ENCODE measurements at places on chromosomes 3 and 15.

DNA sequence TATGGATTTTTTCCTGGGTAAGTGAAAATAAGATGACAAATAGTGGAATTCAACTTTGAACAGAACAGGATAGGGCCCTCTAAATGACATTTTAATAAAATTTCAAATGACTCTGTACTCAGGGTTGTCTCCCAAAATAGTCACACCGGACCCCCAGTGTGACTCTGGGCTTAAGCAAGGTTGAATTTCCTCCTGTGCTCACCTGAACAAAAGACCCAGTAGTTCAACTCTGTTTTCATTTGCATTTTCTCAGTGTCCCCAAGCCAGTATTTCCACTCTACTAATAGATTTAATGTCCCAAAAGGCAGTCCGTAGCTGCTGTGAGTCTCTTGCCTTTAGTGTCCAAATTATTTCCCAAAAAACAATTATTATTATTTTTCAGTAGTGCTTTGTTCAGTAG is 296.6 kb downstream of the PLOD2 start:
- no peak for DNase-seq

DNA sequence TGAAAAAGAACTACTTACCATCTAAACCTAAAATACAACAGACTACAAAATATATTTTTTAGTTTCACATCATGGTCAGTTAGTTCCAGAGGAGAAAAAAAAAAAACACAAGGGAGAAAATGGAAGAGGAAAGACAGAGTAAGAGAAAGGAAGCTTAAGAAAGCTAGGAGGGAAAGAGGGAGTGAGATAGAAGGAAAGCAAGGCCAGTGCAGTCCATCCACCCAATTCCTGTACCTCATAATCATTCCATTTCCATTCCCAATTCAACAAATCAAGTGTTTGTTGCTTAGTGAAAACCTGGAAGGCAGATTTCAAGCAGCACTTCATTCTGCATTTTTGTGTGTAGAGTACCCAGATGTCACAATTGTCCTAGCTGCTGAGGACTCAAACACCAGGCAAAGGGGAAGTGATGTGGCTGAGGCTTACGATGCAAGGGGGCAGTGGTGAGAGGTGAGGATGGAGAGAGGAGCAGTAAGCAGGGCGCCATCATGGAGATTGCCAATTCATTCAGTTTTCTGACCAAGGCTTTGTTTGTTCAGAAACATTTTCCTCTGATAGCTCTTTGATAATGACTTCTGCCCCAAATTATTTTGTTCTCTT is 83.6 kb upstream of the GSK3B start:
- no peak for DNase-seq

GRCh38 chr15:90638201-90638691 is 78.9 kb upstream of the BLM start:
- no peak for DNase-seq

GRCh38 chr3:29511701-29512100 is 230.8 kb downstream of the RBMS3 start:
- DNase-seq, result no peak

GRCh38 chr3:73094951-73095350 is 33.5 kb downstream of the EBLN2 start:
- no peak for DNase-seq

DNA sequence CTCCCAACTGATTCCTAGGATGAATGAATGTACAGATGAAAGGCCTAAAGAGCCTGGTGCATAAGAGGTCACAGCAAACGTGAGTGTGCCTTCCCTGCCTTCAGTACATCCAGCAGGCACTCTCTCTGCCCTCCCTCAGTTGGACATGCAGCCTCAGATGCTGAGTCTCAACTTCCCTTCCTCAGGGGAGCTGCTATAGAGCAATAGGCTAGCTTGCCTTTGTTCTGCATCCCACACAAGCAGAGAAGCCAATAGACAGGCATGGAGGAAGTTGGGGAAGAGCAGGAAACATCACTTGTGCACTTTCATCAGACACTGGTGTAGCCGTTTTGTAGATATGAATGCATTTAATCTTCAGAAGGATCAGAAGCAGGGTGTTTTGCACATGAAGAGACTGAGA is 147.5 kb upstream of the THBS1 start:
- no peak for DNase-seq

DNA sequence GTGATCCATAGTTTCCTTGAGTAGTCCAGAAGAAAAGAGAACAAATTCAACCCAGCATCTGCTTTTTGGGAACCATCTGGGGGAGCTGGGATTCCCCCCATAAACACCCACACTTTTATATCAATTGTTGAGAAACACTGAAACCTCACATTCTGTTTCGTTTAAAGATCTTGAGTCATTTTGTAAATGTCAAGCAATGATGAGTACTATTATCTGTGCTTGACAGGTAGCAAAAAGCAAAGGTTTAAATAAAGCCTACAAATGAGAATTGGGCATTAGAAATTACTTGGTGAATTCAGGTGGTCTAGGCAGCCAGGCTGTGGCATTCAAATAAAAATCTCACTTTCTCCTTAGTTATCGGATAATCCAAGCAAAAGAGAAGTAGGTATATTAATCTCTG is 75.7 kb downstream of the TMEM266 start:
- no peak for DNase-seq

DNA sequence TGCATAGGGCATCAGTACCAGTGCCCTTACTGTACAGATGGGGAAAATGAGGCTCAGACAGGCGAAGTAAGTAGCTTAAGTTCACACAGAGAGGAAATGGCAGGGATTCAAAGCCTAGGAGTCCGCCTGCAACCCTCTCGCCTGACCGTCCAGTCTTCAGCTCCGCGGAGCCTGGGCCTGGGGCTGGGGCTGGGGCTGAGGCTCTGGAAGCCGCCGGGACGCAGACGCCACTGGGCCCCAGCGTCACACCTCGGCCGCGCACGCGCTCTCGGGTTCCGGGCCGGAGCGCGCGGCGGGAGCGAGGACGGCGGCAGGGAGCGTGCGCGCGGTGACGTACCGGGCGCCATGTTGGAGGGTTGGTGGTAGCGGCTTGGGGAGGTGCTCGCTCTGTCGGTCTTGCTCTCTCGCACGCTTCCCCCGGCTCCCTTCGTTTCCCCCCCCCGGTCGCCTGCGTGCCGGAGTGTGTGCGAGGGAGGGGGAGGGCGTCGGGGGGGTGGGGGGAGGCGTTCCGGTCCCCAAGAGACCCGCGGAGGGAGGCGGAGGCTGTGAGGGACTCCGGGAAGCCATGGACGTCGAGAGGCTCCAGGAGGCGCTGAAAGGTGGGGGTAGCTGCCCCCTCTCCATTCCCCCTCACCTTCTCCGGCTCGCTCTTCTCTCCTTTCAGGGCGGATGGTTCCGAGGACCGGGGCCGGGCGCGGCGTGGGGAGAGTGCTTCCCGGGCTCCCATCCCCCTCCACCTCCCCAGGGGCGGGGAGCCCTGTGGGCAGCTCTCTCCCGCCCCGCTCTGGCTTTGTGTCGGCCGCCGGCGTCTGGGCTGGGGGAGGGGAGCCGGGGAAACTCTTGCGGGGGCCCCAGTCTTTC is at the start of gene PPP4R2:
Gene PPP4R2 (plus strand): TSS at position 339 of the 861 bp plus-strand sequence. CDS start 227 bp downstream, at position 566.
- DNase-seq, result peak; percentile 91

- no peak for DNase-seq
Measured at GRCh38 chr3:120071259-120071658, 23.0 kb downstream of the GSK3B start.

DNA sequence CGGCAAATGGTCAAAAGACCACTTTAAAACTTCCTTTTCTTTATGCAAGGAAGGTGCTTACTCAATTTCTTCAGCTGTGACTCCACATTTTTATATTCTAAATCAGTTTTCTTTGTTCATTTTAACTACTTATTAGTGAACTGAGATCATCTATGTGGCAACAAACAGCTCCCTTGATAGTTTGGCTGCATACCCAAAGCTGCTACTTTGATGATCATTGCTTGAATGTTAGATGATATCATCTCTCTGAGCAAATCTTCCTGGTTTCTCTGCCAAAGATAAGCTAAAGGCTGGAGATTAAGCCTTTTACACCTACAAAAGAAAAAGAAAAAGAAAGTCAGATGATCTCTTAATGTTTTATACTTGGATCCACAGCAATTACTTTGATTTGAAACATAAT is 95.5 kb downstream of the DPH6 start:
- no peak for DNase-seq

DNA sequence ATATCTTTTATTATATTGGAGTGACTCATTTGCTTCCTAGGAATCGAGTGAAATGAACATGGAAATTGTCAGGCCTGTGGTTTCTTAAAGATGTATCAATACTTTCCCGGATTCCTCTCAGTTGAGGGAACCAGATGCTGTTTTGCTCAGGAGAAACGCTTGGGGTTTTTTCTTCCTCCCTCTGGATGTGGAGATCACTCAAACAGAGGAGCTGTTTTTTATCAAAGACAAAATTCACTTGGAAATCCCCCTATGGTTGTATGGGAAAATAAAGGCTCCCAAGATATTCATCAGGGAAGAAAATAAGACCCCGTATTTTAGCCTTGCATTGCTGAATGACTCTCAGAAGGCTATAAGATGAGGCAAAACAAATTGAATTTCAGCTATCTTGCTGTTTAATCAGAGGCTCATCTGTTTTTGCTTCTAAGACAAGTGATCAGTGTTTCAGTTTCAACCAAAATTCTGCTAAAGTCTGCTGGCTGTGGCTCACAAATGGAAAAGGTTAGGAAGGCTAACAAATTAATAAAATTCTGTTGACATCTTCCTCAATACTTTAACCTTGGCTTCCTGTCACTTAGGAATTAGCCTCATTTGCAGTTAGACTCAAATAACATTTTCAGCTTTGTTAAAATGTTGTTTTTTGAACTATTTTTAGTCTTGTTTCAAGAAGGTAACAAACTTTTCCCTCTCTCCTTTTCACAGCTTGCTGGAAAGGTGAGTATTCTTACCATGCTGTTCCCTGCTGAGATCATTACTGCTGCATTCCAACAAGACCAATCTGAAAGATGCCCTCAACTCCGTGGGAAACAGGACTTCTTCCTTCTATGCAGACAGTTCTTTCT is 83.6 kb downstream of the COL6A5 start:
- no peak for DNase-seq

DNA sequence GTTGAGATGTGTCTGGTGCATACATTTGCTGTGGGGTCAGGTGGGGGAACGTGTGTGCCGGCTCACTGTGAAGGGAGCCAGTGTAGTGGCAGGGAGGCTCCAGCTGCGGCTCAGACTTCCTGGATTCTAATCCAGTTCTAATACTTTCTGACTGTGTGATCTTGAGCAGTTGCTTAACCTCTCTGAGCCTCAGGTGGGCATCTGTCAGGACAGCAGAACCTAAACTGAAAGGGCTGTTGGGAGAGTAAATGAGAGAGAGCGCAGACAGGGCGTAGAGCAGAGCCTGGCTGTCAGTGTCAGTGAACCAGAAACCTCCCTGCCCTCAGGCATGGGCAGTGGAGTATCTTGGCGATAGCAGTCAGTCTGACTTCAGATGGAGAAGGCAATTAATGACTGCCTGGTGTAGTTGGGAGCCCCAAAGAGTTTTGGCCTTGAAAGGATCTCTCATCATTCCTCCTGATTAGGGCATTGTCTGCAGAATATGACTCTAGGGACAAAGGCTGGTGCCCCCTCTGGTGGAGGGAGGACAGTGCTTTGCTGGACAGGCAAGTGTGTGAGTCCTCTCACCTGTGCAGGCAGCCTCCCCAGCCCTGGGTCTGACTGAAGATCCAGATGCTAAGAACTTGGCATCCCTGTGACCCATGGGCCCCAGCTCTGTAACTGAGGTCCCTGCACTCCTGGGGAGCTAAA is 9.6 kb downstream of the KBTBD13 start:
- no peak for DNase-seq

GRCh38 chr15:81473177-81473576 is 99.2 kb upstream of the TMC3 start:
- DNase-seq, result no peak

DNA sequence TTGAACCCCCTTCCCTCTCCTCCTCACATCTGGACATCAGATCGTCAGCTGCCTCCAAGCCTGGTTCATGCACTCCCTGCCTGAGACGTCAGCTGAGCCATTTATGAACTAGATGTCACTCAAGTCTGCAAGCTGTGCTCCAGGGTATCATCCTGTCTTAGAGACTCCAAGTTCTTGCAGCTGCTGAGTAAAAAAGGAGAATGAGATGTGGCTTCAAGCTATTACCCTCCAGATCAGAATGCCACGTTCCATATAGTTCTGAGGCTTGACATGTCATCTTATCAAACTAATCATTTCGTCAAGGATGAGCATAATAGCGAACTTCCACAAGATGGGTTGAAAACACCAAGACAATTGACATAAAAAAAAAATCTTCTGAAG is 766.3 kb downstream of the TBL1XR1 start:
- DNase-seq, result no peak

GRCh38 chr3:122938783-122939425 is 88.7 kb downstream of the SEMA5B start:
- DNase-seq, result no peak

- DNase-seq, result no peak
Measured at GRCh38 chr3:37103103-37103808, 71.1 kb downstream of the LRRFIP2 start.

- peak; percentile 19 for DNase-seq
Measured at GRCh38 chr15:81023483-81024264, 23.0 kb downstream of the TLNRD1 start.

DNA sequence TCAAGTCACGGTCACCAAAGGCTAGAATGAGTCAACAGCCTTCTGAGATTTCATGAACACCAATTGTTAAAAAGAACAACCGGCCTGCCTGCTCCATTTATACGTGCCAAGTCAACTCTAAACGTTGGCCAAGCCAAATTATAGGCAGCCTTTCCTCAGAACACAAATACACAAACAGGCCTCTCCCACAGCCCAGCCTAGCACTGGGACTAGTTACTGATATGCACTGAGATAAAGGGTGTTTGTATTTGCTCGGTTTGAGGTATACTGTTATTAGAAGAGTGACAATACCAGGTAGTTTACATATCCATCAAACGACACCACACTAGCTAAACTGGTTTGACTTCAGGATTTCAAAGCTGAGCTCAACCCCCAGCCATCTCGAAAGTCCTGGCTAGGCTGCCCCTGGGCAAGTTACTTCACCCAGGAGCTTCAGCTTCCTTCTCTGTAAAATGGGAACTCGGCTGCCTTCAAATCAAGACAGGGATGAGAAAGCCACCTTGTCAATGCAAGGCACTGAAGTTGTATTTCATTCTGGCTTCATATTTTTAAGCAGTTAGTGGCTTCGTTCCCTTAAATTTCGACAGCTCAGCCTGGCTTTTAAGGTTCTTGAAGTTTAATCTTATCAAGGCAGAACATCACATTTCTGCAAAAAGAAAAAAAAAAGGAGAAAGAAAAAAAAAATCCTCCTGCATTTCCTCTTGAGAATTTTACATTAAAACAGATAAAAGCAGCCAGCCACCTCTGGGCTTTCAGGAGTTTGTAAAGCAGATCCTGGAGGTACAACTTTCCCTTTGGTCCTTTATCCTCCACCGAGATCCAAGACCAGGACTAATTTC is 4.0 kb downstream of the TLE3 start:
- no peak for DNase-seq

All from activated naive CD4-positive, alpha-beta T cell treated with Interleukin-2 at 50 U/mL for 16 hours (primary cell).